AG08395 (cell line): ENCODE measurements at places on chromosomes 6 and 20.
A peak's percentile ranks its signal among the peaks of the same experiment; 100 is the strongest.

- no peak for DNase-seq
These were observed 108.9 kb downstream of the UST start for GRCh38 chr6:148855744-148856143.

GRCh38 chr20:45336530-45337366 is 11.5 kb downstream of the SDC4 start:
- peak; percentile 88 for DNase-seq

DNA sequence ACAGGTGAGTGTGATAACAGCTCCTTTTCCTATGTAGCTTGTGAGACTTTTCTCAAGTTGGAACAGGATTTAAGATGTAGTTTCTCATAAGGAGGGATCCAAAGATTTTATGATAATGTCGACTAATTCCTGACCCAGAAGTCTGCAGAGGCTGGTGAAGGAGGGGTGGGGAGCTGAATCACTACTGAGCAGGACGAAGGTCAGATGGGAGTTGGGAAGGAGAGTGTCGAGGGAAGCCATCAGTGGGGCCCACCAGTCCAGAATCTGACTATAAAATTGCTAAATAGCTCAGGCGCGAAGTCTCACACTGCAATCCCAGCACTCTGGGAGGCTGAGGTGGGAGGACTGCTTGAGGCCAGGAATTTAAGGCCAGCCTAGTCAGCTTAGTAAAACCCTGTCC is 32.3 kb upstream of the CDYL start:
- no peak for DNase-seq

GRCh38 chr6:159168536-159169192 is 536 bp upstream of the FNDC1 start:
- peak; percentile 76 for DNase-seq

- DNase-seq, result no peak
These were observed 68.5 kb downstream of the SRC start for GRCh38 chr20:37414224-37415035.

DNA sequence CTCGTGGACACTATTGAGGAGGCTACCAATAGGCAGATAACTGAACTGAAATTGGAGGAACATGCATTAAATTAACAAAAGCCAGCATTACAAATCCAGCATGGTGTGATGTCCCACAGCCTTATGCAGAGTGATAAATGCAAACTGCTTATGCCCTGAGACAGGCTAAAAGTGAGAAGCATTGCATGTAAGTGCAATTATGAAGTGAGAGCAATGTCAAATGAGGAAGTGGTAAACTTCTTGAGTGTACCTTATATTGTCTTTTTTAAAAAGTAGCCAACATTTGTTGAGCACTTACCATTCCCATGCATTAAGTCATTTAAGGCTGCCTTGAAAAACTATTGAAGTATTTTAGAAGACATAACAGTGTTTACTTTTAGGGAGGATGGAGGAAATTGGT is 212.2 kb downstream of the TBC1D7 start:
- DNase-seq, result no peak

- no peak for DNase-seq
These were observed 891 bp downstream of the RSPO3 start for GRCh38 chr6:127119102-127120022.

GRCh38 chr6:40932366-40932765 is 106.7 kb downstream of the UNC5CL start:
- no peak for DNase-seq

GRCh38 chr20:62820208-62820961 is 3.5 kb downstream of the COL9A3 start:
- no peak for DNase-seq

GRCh38 chr20:36487069-36487468 is 54.2 kb upstream of the MYL9 start:
- DNase-seq, result no peak

GRCh38 chr6:44306710-44307109 is 6.4 kb downstream of the AARS2 start:
- DNase-seq, result no peak

- peak; percentile 9 for DNase-seq
These were observed 576.4 kb downstream of the HDGFL1 start for GRCh38 chr6:23145781-23146180.

DNA sequence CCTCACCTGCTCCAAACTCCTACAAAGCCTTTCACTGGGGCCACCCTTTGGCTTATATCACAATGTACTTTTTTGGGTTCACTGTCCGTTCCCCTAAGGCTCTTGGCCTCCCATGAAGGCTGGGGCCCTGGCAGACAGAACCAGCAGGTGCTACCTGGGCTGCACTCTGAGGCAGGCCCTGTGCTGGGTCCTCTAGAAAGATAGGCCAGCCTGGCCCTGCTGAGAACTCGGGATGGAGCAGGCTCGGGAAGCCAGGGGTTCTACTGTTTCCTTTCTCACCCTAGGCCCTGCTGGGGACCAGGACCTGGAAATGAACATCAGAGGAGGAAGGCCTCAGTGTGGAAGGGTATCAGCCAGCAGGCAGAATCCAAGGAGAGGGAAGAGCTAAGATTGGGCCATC is 79.5 kb downstream of the MRPL14 start:
- no peak for DNase-seq

GRCh38 chr20:58017231-58017969 is 211.1 kb downstream of the ANKRD60 start:
- peak; percentile 77 for DNase-seq

GRCh38 chr6:144898741-144899140 is 613.6 kb downstream of the UTRN start:
- no peak for DNase-seq

DNA sequence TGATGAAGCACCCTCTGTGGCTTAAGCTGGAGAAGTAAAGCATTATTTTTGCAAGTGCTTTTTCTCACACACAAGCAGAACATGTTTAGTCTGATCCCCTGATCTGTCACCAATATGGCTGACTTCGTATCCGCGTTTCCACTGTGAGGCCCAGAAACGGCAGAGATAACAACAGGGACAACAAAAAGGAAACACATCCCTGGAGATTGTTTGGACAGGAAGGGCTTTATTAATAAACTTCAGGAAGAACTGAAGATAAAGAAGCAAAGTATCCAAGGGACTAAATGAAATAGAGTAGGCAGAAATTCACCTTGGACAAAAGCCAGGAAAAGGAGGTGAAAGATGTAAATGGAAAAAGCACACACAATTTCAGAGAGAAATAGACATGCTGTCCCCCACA is 49.2 kb downstream of the RARS2 start:
- no peak for DNase-seq

- DNase-seq, result no peak
These were observed 135.6 kb downstream of the SLC24A3 start for GRCh38 chr20:19347943-19348456.

- peak; percentile 22 for DNase-seq
These were observed 1.9 kb upstream of the ELOVL4 start for GRCh38 chr6:79949233-79949632.

- no peak for DNase-seq
These were observed 2.7 kb upstream of the DTD1 start for GRCh38 chr20:18585134-18585533.

DNA sequence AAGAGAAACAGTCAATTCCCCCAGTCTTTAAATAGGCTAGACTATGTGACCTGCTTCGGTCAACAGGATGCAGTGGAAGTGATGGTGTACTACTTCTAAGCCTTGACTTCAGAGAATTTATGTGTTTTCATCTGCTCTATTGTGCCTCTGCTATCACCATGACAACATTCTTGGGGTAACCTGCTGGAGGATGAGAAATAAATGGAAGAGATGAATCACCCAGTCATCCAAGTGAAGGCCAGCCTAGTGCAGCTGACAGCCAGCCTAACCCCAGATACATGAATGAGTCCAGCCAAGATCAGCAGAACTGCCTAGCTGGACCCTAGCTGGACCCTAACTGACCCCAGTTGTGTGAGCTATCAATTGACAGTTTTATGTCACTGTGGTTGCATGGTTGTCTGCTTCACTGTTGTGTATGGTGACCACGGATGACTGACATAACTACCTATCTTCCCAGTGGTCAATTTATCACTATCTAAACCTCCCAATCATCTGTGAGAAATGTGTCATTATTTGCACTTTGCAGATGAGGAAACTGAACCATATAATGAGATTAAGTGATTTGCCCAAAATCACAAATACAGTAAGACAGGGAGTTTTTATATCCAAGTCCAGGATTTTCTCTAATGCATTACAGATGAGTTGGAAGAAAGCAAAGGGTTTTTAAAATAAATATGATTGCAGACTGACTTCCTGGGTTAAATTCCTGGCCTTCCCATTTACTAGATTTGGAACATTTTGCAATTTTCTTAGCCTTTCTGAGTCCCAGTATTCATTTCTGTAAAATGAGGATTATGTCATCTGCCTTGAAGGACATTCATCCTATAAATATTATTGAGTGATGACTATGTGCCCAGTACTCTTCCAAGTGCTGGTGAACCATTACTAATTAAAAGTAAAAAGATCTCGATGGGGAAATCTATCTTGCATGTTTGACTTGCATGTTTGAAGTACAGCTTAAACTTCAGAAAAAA is 136.4 kb upstream of the PLCB4 start:
- DNase-seq, result peak; percentile 89

GRCh38 chr20:47638851-47639250 is 137.2 kb downstream of the NCOA3 start:
- no peak for DNase-seq

DNA sequence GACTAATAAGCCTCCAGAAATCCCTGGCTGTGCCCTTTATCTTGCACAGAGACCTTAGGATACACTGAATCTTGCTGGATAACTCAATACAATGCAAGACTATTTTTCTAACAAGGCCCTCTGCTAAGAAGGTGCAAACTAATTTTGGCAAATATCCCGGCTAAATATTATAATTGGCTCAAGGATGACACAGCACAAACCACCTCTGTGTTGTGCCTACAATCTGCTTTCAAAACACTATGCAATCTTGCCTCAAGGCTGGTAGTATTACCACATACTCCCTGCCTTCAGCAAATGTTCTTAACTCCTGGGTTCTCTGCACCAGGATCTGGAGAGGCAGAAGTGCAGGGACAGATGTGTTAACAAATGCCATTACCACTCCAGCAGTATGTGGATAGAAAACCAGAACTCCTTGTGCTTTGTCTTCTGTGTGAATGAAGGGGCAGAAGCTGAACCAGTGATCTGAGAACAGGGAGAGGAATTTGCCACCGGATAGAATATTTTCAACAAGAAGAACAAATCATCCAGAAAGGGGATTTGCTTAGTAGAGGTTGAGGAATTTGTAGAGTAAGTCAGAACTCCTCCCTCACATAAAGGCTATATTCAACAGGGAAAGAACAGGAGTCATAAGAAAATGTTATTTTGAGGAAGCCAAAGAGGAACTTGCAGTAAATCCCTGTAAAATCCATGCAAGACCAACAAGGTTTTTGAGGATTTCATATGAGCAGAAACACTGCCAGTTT is 74.1 kb upstream of the SLC4A11 start:
- DNase-seq, result peak; percentile 19

DNA sequence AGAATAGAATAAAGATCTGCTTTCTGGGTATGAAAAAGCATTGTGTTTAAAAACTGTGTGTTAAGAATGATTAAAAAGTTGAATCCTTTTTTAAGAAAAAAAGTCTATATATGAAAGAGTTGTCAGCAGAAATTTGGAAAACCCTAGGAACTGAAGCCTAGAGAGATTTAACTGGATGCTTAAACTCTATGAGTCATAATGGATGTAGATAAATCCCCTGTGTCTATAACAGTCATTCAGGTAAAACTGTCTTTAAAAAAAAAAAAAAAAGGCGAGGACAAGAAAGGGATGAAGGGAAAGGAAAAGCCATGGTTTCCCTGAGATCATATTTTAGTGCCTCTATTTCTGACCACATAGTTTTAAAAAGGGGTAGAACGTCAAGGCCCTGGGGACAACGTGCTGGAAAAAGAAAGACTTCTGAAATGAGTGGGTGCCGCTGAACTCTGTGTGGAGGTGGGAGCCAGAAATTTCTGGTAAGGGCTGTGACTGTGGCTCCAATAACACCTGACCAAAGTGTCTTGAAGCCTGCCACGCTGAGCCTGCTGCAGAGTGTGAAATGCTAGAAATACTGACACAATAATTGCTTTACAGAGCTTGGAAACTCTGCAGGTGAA is 302.6 kb upstream of the ARID1B start:
- DNase-seq, result no peak

GRCh38 chr6:4759997-4760396 is 16.2 kb upstream of the CDYL start:
- DNase-seq, result no peak

DNA sequence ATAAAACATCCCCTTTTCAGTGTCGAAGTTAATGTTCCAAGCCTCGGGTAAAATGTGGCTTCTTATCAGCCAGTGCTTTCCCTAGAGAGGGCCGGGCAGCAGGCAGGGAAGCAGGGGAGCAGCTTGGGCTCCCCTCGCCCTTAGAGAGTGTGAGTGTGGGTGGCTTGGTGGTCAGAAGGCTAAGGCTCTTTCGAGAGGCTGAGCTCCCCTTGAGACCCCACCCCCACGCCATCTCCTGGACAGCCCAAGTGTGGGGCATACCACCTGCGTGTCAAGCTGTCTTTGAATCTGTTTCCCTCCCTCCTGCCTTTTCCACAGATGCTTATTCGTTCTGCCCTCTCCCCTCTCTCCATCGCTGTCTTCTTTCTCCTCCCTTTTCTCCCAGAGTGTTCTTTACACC is 95.1 kb upstream of the FOXP4 start:
- DNase-seq, result no peak

DNA sequence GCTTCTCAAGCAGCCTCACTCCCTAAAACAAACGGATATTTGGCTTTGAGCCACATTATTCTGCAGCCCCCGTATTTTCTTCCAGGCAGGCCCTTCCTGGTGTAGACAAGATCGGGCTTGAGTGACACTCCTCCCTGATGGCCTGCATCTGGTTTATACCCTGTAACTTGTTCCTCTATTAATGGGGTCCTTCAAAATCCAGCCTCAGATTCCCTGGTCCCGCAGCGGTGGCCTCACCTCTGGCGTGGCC is 375 bp upstream of the TMEM14C start:
- no peak for DNase-seq

DNA sequence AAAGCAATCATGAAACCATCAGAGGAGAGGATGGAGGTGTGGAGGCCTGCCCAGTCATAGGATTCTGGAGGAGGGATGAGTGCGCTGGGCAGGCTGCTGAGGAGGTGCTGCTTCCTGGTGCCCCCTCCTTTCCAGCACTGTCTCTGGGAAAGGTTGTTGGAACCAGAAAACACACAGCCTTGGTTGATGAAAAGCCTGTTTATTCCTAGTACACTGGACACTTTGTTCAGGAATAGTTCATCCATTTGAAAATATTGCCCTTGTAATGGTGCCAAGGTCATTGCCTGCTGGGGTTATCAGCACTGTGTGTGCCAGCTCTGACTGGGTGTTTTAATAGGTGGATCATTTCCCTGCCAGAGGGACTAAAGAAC is 83.7 kb upstream of the ARMC2 start:
- DNase-seq, result no peak

DNA sequence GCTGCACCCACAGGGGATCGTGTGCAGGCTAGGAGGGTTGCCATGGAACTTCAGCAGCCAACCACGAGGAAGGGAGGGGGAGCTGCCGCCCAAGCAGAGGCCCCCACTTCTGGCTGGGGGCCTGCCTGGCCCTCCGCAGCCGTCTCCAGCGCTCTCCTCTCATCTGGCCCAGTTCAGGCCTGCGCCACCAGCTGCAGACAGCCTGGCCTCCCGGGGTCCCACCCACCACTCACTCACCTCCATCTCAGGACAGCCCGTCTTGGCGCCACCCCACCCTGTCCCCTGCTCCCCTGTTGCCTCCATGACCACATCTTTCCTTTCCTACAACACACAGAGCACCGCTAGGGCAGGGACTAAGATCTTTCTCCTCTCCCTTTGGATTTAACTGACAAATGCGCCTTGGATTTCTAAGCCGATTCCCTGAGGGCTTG is 98.7 kb downstream of the ANKRD60 start:
- DNase-seq, result no peak
